ENCODE measurements at places on chromosomes 1 and 21. TPM values are rescaled to one million over a fixed set of nuclear protein-coding genes. Genes with fewer than 3 reads are reported as not detected.
A peak's percentile ranks its signal among the peaks of the same experiment; 100 is the strongest.

DNA sequence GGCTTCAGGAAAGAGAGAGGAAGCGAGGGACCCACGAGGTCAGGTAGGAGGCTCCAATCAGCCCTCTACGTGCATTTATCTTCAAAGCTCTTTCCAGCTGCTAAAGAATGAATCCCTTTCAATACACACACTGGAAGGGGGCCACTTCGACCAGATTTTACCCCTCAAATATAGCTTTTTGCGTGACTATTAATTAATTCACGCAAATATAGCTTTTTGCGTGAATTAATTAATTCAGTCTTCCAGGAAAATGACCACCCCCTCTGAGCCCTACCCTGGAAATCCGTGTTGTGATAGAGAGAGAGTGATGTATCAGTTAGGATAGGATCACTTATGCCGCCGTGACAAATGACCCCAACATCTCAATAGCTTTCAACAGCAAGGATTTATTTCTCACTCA lies 265.2 kb upstream of the TMEM51 start:
- DNase-seq, result no peak

GRCh38 chr1:208122612-208123358 lies 121.4 kb downstream of the PLXNA2 start:
- no peak for DNase-seq

DNA sequence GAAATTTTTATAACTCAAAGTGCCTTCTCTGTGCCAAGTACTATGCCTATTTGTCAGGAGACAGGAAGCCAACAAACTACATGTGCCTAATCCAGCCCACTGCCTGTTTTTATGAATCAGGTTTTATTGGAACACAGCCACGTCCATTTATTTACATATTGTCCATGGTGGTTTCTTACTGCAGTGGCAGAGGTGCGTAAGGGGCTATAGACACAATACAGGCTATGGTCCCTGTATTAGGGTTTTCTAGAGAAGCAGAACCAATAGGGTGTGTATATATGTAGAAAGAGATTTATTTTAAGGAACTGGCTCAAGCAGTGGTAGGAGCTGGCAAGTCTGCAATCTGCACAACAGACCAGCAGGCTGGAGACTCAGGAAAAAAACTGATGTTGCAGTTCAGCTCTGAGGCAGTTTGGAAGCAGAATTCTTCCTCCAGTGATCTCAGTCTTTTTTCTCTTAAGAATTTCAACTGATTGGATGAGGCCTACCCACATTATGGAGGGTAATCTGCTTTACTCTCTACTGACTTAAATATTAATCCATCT lies 15.4 kb downstream of the PPIE start:
- no peak for DNase-seq

Gene KIF21B
- 2.3 TPM for polyA plus RNA-seq

DNA sequence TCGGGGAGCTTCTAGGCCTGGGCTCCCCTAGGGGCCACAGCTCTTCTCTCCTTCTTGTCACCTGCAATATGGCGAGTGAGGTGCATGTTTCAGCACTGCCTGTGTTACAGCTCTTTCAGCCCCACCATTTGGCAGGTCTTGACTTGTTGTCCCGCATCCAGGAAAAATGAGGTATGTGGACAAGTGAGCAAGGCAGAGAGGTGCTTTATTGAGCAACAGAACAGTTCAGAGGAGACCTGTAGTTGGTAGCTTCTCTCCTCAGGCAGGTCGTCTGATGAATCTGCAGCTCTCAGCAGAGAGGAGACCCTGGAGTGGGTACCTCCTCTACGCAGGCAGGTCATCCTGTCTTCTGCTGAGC lies 208.2 kb upstream of the USP25 start:
- no peak for DNase-seq

DNA sequence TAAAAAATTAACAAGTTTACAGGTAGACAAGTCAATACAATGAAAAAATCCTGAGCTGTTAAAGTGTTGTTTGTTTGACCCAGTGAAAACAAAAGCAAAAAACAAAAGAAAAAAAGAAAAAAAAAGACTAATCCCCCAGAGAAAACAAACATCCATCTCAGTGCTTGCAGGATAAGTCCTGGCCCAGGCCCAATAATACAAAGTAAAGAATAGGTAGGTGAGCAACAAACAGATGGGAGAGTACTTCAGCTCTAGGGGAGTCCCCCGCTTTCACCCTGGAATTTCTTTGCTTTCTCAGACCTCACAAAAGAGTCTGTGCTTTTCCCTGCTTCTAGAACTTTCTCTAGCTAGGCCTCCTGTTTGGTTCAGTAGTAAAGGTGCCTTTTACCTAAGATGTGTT lies 70.3 kb downstream of the ABCA4 start:
- DNase-seq, result no peak

- no peak for DNase-seq
Observed at GRCh38 chr1:214292322-214292721, 11.4 kb downstream of the SMYD2 start.

Gene OTUD7B
- polyA plus RNA-seq, result 18.6 TPM

GRCh38 chr1:202131956-202132821 lies 9.5 kb downstream of the GPR37L1 start:
- DNase-seq, result no peak

DNA sequence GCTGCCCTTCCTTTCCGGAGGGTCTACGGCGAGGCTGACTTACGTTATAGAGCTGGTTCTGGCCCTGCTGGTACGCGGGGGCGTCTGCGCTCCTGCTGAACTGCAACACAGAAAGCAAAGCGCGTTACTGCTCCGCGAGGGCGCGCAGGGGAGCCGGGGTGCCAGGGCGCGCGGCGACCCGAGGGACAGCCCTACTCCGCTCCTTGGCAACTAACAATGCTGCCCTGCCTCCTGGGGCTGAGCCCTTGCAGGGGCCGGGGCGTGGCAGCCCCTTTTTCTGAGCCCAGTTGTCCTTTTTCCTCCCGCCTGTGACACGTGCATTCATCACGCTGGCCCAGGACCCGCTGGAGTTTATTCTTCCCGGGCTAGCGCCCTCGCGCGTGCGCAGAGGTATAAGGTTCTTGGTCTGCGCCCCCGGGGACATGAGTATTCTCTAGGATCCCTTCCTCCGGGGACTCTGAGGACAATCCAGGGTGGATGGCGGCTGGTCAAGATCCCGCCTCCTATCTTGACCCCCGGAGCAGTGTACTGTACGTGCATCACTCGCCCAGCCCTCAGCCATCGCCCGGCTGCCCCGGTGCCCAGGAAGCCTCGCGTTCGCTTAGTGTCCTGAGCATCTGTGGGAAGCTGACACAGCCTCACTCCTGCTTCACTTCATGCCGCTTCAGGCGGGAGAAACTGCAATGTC lies 78.9 kb downstream of the CD247 start:
- peak; percentile 41 for DNase-seq

DNA sequence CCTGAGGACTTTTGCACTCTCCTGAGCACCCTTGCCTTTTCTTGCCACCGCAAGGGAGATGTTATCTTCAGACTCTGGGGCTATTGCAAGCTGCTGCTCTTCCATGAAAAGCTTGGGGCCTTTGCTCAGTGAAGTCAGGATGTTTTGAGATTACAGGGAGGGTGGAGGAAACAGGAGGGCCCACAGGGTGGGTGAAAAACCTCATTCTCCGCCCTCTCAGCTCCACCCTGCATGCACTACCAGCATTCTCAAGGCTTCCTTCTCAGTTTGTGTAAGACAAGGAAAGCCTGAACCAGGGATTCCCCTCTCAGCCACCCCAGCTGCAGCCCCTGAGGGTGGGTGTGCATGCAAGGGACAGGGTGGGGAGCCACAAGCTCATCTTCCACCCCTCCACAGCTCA lies 25.8 kb upstream of the ZNF648 start:
- DNase-seq, result no peak

DNA sequence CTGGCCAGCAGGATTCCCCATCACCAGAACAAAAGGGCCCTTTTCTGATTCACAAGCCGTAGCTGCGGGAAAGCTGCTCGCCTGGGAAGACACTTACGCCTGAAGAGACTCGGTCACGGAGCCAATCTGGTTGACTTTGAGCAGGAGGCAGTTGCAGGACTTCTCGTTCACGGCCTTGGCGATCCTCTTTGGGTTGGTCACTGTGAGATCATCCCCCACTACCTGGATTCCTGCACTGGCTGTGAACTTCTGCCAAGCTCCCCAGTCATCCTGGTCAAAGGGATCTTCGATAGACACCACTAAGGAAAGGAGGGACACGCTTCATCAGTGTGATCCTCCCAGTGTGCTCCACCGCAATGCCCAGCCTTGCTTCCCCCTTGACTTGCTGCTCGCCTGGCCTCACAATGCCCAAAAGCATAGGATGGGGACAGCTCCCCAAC lies 14.7 kb downstream of the ENO1 start:
- DNase-seq, result no peak

- DNase-seq, result no peak
Observed at GRCh38 chr1:39370602-39371001, 120.8 kb upstream of the BMP8A start.

All from right renal cortex interstitium (tissue), 3 donors.